Posterior vena cava (tissue), 2 donors: ENCODE measurements at places on chromosomes 11 and 22. TPM values are rescaled to one million over a fixed set of nuclear protein-coding genes. Genes with fewer than 3 reads are reported as not detected.

DNA sequence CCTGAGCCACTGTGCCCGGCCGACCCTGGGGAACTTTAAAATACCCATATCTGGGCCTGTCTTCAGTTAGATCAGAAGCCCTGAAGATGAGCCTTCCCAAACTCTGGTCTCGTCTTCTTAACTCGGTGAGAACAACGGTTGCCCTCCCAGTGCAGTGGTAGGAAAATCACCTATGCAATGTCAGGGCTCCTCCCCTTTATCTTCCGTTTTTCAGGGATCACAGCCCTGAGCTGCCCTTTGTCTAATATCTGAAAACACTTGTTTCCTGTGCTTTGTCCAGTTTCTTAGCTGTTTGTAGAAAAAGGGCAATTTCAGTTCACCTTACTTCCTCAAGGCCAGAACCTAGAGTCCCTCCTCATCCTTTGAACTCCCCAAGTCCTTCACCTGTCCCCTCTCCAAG is 9.4 kb downstream of the DRAP1 start:
- no peak for DNase-seq

Gene DCHS1
- total RNA-seq = 42.3 TPM

DNA sequence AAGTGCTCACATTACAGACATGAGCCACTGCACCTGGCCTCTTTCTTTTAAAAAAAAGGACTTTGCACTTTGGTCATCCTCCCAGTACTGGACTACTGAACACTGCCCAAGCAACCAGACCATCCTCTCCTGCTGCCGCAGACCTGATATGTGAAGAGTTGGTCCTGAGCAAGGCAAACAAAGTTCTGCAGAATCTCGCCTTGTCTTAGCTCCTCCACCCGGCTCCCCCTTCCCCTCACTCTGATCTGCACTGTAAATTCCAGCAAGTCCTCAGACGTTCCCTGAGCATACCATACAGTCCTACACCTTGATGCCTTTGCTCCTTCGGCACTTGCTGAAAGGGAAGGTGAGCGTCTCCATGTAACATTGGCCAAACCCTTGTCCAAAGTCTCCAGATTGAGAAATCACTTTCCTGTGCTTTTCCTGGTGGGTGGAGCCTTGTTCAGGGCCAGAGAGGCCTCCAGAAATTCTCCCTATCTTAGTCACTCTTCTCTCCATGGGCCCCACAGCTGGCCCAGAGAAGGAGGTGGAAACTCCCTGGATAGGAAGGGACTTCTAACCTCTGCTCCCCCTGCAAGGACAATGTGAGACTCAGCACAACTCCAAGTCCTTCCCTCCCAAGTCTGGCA is 47.0 kb upstream of the TIMP3 start:
- DNase-seq = no peak

GRCh38 chr11:32511926-32512325 is 71.7 kb upstream of the EIF3M start:
- DNase-seq = no peak

DNA sequence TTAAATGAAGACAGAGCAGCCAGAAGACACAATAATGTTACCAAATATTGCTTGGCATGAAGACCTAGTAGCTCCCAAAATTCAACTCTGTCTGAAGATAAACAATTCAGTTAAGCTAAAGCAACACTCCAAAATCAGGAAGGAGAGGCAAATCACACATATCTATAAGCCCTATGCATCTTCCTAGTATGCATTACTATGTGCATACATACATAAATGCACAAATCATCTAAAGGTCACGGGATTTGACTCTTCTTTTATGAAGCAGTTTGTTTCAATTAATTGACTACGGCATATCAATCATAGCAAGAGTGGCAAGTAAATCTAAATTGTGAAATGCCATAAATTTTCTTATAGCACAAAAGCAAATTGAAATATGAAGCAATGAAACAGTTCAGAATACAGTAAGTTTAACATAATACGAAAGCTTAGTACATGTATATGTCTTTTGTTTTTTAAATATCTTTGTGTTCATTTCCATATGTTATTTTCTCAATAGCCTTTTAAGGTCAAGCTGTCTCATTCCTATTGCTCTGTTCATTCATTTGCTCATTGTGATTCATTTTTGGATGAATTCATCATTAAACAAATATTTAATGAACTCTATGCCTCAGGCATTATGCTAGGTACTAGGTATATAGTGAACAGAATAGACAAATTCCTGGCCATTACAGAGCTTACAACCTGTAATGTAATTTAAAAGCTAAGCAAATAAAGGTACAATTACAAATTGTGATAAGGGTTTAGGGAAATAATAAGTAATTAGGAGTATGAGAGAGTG is 540.5 kb downstream of the DLG2 start:
- DNase-seq = no peak

- no peak for DNase-seq
Observed at GRCh38 chr22:31969789-31970489, 25.6 kb downstream of the YWHAH start.

- no peak for DNase-seq
Observed at GRCh38 chr11:9821008-9821752, 157.3 kb downstream of the SWAP70 start.

DNA sequence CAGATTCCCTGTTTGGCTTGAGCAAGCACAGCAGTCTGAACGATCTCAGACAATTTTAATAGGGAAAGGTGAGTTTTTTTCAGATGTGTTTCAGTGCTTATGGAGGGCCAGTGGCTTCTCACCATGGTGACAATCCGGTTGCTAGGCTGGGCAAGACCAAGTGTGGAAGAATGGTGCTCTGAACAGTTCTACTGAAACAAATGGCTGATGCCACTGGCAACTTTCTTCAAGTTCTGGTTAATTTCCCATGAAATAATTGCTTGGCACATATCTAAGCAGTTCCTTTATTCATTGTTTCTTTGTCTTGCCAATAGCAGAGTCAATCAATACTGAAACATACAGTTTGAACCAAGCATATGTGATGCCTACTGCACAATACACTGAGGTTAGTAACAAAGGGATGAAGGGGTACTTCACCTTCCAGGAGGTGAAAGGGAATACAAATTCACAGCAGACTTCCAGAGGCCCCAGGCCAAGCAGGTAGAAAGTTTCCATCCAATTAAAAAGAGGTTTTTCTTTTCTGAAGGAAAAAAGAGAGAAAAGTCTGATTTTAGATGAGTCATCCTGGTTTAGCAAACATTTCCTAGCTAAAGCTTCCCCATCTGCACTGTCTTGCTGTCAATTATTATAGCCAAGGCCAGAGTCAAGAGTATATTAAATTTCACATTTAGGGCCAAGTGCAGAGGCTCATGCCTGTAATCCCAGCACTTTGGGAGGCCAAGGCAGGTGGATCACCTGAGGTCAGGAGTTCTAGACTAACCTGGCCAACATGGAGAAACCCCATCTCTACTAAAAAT is 21.2 kb upstream of the NDUFC2 start:
- no peak for DNase-seq

- no peak for DNase-seq
Observed at GRCh38 chr11:6682591-6682935, 577 bp downstream of the MRPL17 start.

Gene SLC5A12
- total RNA-seq = not detected

DNA sequence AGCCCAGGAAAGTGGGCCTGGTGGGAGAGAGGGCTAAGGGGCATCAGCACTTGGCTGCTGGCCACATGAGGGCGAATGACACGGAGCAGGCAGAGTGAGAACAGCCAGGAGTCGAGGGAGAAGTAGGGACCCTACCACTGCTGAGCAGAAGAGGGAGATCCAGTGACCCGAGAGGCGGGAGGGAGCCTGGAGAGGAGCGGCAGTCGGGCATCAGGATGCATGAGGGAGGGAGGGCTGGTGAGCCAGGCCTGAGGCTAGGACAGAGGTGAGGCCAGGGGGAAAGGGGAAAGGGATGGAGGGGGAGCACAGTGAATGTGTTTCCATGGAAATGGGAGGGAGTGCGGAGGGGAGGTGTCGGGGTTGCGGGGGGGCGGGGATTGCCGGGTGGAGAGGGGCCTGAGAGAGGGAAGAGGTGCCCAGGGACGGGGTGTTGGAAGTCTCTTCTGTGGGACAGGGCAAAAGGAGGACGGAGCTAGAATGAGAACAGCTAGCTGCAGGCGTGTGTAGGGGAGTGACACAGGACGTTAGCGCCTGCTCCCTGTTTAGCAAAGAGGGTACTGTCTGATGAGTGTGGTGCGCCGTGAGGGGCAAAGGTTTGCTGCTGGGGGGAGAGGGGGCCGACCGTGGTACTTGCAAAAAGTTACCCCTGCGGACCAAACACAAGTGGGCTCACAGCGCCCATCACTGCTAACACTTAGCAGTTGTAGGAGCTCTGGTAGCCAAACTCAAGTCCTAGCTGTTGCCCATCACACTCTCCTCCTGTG is 37.1 kb upstream of the WNT11 start:
- peak; percentile 58 for DNase-seq

Gene SEZ6L
- total RNA-seq = 0.09 TPM
